HL-60 (cell line): ENCODE measurements at places on chromosomes 7 and 10.
A peak's percentile ranks its signal among the peaks of the same experiment; 100 is the strongest.

- DNase-seq, result no peak
These were observed 223.7 kb downstream of the BUB3 start for GRCh38 chr10:123377883-123378282.

- DNase-seq, result no peak
These were observed 18.7 kb downstream of the AMZ1 start for GRCh38 chr7:2706685-2707126.

GRCh38 chr10:96641396-96642295 is 54.8 kb upstream of the TM9SF3 start:
- no peak for DNase-seq

GRCh38 chr10:99834410-99834809 is 52.0 kb downstream of the ABCC2 start:
- DNase-seq, result no peak

- no peak for DNase-seq
These were observed 84.3 kb upstream of the CACNA2D1 start for GRCh38 chr7:82527851-82528250.

- no peak for DNase-seq
These were observed 90.8 kb downstream of the CCDC71L start for GRCh38 chr7:106570146-106570545.

DNA sequence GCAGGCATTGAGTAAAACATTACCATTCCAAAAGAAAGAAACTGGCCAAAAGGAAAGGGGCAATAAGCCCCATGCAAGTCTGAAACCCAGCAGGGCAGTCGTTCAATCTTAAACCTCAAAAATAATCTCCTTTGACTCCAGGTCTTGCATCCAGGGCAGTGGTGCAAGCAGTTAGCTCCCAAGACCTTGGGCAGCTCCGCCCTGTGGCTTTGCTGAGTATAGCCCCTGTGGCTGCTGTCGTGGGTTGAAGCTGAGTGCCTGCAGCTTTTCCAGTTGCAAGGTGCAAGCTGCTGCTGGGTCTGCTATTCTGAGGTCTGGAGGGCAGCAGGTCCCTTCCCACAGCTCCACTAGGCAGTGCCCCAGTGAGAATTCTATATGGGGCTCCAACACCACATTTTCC is 580.1 kb upstream of the AUTS2 start:
- no peak for DNase-seq

GRCh38 chr10:43203448-43204041 is 63.3 kb downstream of the RASGEF1A start:
- DNase-seq, result no peak

DNA sequence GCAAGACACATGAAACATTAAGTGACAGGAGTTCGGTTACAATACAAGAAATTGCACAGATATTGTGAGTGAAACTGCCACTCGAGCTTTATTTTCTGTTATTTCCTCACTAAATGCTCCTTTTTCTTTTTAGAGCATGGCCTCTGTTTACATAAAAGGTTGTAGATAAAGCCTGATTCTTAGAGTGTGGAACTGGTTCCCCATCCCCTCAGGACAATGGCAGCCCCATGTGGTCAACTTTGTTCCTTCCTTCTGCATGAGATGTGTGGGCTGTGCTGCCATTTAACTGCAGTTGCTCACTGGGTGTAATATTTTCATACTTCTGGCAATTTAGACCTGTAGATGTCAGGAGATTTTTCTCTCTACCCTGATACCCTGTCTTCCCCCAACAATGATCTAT is 70.2 kb downstream of the LRGUK start:
- no peak for DNase-seq

- DNase-seq, result no peak
These were observed 166.1 kb downstream of the PRKAG2 start for GRCh38 chr7:151710646-151711434.

GRCh38 chr7:47531584-47532492 is 50.1 kb downstream of the TNS3 start:
- no peak for DNase-seq

DNA sequence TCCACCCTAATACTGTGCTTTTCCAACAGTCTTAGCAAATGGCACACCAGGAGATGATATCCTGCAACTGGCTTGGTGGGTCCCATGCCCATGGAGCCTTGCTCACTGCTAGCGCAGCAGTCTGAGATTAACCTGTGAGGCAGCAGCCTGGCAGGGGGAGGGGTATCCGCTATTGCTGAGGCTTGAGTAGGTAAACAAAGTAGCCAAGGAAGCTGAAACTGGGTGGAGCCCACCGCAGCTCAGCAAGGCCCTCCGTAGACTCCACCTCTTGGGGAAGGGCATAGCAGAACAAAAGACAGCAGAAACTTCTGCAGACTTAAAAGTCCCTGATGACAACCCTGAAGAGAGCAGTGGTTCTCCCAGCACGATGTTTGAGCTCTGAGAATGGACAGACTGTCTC is 399.0 kb downstream of the CCSER2 start:
- no peak for DNase-seq

DNA sequence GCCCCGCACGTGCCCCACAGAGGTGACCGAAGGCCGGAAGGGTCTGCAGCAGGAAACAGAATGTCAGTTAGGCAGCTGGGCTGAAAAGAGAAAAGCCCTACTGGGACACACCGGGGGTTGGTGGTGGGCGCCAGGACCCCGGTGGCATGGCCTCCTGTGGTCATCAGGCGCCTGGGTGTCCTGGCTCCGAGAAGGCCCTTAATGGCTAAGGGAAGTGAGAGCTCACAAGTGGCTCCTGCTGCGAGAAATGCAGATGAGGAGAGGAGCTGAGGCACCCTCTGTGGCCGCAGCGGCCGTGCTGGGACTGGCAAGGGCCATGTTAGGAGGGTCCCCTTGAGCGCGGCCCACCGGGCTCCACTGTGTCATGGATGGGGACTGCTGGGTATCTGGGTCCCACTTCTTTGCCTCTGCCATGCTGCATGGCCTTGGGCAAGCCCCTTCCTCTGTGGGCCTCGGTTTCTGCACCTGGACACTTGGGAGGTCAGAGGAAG is 79.2 kb upstream of the GNA12 start:
- DNase-seq, result no peak

DNA sequence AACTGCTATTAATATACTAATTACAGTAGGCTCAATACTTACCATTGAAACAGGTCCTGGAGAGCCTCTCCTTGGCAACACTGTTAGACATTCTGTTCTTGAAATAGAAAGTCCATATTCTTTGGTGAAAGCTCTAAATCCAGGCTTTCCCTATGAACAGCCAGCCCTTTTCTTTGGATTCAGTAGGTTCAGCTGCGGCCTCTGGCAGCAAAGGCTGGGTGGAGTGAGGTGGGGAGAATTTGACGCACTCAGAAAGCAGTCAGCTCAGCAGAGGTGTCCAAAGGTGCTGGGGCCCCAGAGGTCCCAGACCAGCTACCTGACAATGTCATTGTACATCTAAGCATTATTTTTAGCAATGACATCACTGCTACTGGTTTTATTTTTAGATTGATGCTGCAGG is 146.1 kb downstream of the GRK5 start:
- no peak for DNase-seq

- DNase-seq, result no peak
These were observed 184.5 kb upstream of the PRSS58 start for GRCh38 chr7:142442396-142442795.

GRCh38 chr7:3272691-3273141 is 28.3 kb upstream of the SDK1 start:
- no peak for DNase-seq

GRCh38 chr7:51324206-51324898 is 7.7 kb upstream of the COBL start:
- peak; percentile 17 for DNase-seq

GRCh38 chr10:58642283-58642682 is 129.6 kb downstream of the BICC1 start:
- no peak for DNase-seq

GRCh38 chr10:121624836-121625486 is 26.7 kb upstream of the FGFR2 start:
- no peak for DNase-seq

GRCh38 chr10:25177754-25178135 is 2.9 kb downstream of the GPR158 start:
- DNase-seq, result no peak

GRCh38 chr10:133129071-133129858 is 30.8 kb upstream of the KNDC1 start:
- no peak for DNase-seq

- no peak for DNase-seq
These were observed 191.2 kb downstream of the PLXDC2 start for GRCh38 chr10:20007426-20007825.

DNA sequence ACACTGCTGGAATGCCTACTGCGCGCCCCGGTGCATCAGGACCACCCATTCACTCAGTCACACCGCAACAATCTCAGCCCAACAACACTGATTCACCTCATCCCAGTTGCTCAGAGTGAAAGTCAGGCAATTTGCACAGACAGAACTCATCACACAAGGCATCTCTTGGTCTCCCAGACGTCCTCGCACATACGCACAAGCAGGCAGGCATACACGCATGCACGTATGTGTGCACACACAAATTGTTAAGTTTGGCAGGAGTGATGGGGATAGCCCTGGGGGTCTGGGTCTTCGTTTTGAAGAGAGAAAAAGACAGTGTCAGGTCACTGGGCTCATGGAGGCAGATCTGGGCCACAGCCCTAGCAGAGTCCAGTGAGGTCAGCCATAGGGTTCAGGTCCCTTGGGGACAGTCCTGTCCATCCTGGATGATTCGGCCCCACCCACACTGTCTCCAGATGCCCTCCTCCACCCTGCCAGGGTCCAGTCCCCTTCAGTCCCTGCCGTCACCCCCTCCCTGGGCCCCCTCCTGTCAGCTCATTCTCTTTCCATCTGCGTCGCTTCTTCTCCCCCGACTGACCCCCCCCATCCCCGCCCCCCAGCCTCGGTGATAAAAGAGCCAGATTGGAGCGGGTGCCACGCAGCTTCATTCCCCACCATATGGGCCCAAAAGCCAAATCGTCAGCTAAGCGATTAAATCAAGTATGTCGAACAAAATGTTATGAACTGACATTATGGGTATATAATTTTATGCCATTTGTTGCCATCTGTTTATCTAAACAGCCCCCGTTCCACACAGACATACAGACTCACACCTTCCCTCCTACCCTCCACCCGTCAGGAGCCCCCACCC is 48.5 kb upstream of the SLF2 start:
- DNase-seq, result no peak

- DNase-seq, result no peak
These were observed 90.9 kb downstream of the DNAJC1 start for GRCh38 chr10:21912625-21913024.

DNA sequence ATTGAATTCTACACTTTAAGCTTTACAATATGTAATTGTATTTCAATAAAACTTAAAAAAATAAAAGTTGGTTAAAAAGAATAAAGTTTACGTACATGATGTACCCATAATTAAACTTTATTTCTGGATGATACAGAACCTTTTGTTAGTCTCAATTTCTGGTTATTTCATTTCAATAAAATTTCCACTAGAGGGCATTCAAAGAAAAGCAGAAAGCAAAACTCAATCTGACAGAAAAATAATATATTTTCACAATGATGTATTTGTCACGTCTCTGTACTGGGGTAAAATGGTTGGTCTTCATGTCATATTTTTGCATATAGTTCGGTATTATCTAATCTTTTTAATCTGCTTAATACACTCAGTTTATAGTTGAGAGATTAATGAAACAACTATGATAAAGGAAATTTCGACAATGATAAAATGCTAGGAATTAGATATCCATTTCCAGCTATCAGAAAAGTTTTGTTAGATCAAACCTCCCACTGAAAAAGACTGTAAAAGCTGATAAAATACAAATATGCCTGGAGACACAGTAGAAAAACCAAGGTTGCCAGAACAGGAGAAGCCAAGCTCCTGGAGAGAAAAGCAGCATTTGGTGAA is 27.4 kb downstream of the ASZ1 start:
- DNase-seq, result no peak

- DNase-seq, result no peak
These were observed 279.7 kb downstream of the CCSER2 start for GRCh38 chr10:84608126-84608525.

DNA sequence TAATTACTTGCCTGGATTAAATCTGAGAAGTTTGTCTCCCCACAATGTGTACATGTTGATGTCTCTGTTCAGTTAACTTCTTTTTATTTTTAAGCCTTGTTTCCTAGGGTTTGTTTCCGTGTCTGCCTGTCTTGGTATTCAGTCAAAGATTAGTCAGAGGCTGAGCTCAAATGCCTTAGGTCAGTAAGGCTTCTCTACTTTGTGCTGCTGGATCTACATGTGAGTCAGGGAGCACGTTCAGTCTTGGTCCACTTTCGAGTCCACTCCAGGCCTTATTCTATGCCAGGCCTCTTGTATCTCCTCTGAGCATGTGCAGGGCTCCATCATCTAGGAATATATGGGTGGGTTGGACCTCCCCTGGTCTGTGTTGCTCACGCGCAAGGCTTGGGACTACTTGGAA is 93.3 kb upstream of the FZD8 start:
- DNase-seq, result no peak

DNA sequence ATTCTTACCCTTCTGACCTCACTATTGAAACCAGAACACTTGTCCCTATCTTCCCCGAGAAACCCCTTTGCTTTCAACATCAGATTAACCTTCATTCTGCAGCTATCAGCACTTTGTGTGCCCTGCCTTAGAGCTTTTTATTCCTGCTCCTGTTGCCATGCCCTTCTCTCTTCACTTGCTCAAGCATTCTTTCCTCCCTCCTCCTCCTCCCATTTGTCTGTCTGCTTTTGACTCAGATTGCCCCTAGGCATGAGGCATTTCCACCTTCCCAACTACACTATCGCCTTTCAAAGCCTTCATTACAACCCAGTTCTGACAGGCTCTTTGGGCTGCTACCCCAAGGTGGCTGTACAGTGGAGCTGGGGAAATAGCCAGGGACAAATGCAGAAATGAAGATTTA is 143.3 kb downstream of the SLC25A13 start:
- no peak for DNase-seq

DNA sequence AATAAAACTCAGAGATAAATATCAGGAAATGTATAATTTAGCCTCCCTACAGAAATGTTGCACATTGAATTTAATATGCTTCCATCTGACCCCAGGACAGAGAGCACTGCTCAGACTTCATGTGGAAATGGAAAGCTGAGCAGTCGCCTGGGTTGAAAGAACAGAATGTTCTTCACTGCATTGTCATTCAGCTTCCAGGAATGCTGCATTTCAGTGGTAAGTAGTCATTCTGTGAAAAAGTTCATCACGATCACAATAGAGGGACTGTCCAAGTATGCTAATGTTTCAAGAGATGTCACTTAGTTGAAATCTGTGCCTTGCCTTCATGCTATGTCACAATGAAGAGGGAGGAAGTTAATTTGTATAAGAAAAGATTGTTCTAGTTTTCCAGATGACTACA is 147.3 kb downstream of the NRCAM start:
- no peak for DNase-seq

- DNase-seq, result no peak
These were observed 79.5 kb downstream of the PARP12 start for GRCh38 chr7:139982927-139983920.

- DNase-seq, result no peak
These were observed 119.9 kb downstream of the ADCYAP1R1 start for GRCh38 chr7:31171984-31172383.

- DNase-seq, result no peak
These were observed 75.1 kb upstream of the KIAA1217 start for GRCh38 chr10:24133835-24134234.

DNA sequence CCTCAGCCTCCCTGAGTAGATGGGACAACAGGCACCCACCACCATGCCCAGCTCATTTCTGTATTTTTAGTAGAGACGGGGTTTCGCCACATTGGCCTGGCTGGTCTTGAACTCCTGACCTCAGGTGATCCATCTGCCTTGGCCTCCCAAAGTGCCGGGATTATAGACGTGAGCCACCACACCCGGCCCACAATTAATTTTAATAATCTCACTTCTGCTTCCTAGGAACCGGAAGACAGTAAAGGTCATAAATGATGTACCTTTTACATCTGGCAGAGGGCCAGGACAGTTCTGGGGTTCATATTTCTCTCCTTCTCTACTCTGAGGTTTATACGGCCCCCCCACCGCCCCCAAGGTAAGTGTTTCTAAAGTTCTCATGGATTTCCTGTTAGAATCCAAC is 31.2 kb upstream of the AOAH start:
- no peak for DNase-seq
